ENCODE measurements at places on chromosomes 3 and 15. TPM values are rescaled to one million over a fixed set of nuclear protein-coding genes. Genes with fewer than 3 reads are reported as not detected.
A peak's percentile ranks its signal among the peaks of the same experiment; 100 is the strongest.

DNA sequence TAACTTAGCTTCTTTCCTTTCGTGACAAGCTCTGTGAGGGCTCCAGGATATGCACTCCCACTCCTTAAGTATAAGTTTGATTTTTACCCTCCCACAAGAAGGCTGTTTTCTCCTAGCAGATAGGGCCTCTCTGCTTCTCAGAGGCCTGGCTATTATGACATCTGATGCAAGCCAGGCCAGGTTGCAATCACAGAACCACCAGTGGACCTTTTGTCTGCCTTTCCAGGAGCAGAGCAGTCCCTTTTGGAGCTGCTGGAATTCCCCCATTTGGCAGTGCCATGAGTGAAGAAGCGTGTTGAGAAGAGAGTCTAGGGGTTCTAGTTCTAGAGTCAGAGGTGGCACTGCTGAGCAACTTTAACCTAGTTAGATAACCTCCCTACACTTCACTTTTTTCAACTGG lies 1004.3 kb upstream of the SEMA6D start:
- no peak for DNase-seq

GRCh38 chr3:71208211-71209095 lies 375.1 kb downstream of the FOXP1 start:
- peak; percentile 65 for DNase-seq

GRCh38 chr3:164018500-164018899 lies 1059.8 kb downstream of the SI start:
- DNase-seq = no peak

DNA sequence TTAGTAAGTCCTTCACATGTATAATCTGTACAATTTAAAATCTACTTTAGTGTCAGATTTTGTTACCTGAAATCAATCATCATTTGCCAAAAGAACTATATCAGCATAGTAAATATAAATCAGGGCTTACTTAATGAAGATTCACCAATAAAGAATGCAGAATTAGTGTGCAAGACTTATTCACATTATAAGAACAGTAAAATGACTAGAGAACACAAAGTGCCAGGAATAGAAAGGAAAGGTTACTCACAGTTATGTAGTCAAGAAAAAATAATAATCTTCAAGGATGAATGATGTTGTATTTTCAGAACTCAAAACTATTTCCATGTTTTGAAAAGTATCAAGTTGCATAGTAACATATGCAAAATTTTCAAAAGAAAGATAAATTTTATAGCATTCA lies 891.9 kb downstream of the ROBO1 start:
- peak; percentile 71 for DNase-seq

Gene PLA2G4E
- total RNA-seq = under 0.01 TPM
